ENCODE measurements at places on chromosomes 5 and 9. TPM values are rescaled to one million over a fixed set of nuclear protein-coding genes. Genes with fewer than 3 reads are reported as not detected.

DNA sequence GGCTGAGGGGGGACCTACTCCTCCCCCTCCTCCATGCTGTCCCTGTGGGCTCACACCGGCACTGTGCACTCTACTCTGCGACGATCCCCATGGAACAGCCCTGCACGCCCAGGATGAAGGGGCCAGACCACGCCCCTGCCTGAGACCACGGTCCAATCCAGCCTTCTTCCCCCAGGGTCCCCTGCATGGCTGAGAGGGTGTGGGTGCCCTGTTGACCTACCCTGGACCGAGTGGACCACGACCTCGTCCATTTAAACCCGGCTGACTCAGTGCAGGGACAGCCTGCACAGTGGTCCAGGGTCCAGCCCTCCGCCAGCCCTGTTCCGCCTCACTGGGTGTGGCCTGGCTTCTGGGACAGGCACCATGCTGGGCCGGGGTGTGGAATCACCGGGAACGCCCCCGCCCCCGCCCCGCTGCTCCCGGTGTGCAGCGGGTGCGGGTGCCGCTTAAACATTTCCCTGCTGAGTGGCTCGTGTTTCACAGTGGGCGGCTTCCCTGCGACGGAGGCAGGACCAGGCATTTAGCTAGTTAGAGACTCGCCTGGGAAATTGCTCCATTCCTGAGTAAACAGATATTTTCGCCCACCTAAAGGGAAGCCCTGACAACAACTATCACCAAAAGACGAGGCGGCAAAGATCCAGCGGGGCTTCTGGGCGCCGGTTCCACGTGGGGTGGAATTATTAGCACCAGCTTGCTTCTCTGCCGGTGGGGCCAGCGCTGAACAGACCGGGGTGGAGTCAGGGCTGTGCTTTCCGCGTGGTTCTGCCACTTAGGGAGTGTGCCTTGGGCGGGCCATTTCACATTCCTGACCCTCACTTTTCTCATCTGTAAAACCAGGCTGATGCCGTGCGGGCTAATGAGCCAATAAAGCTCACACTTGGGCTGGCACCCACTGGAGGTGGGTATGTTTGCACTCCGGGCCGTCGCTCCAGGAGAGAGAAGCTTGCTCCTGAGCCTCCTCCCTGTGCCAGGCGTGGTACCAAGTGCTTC, 22.6 kb downstream of the DBH start:
- DNase-seq: no peak

GRCh38 chr5:53643445-53643844, 83.0 kb downstream of the NDUFS4 start:
- DNase-seq: no peak

DNA sequence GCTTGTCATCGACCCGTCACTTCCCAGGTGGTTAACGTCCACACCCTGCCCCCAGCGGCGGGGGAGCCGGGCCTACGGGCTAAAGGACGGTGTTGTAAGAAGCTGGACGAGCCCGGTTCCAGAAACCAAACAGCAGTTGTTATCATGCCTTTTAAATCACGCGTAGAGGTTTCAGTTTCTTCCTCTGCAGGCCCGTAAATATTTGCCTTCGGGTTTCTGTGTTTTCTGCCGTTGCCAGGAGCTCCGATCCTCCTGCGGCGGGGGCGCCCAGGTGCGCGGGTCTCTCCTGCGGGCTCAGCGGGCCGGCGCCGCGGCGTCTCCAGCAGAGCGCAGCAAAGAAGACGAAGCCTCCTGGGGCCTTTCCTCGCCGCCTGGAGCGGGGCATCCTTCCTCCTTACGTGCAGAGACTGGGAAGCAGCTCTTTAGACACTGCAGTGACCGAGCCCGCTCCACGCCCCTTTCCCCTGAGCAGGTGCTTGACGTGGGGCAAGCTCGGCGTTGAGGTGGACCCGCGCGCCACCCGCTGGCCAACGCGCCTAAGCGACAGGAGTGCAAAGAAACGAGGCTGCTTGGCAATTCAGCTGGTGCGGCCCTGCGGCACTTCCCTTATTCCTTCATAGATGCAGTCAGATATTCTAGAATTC, 21.8 kb upstream of the TTC1 start:
- DNase-seq: peak; percentile 38

DNA sequence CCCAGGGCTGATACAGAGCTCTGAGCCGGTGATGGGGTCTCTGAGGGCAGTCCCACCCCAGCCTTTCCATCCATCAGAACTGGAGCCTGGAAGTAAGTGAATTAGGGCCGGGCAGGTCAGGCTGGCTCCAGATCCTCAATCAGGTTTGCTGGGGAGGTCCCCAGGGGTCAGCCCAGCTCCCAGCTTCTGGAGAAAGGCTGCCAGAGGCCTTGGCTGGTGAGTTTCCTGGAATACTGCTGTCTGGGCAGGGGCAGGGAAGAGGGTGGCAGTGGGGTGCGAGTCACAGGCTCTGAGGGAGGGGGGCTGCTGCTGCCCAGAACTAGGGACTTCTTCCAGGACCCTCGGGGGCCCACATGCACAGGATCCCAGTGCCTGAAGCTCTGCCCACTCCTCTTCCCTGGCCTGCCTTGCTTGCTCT, 200.6 kb upstream of the MVB12B start:
- DNase-seq: no peak

DNA sequence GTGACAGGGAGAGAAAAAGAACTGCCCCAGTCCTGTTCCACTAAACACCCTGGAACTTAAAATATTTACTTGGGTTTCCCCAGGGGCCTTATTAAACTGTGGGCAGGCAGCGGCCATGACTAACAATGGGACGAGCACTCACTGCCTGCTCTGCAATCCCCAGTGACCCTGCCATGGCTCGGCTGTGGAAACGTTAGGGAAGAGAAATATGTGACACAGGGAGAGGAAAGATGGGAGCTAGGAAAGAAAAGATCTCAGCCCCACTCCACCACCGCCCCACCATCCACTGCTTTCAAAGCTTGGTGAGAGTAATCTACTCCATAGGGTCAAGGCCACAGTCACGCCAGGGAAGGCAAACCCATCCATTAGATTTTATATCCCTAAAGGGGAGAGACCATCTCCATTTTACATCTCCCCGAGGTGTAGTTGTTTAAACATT, 117.6 kb downstream of the EFNA5 start:
- no peak for DNase-seq

DNA sequence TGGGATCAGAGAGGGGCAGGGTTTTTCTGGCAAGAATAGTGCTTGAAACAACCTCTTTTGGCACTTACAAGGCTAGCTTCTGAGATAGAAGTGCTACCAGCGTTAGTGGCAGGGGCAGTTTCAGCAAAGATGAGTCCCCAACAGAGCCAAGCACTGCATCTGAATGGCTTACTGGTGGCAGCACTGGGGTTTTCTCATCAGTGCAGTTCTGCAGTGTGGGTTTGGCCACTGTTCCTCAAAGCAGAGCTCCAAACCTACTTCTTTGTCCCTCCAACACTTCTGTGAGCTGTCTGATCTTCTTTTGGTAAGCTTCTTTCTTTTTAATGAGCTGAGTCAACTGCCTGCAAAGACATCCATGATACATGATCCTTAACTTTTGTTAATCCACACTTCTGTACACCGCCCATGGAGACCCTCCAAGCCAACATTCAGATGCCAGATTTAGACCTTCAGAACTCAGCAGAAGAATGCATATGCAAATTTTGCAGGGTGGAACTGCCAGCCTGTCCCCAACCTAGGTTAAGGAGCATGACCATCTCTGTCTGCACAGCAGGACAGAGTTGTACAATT, 29.9 kb upstream of the FSTL4 start:
- no peak for DNase-seq

- DNase-seq: peak; percentile 35
These were observed 75.5 kb downstream of the SGCD start for GRCh38 chr5:156402387-156402921.

- no peak for DNase-seq
These were observed 36.2 kb downstream of the BTNL8 start for GRCh38 chr5:180935203-180935602.

- DNase-seq: no peak
These were observed 28.1 kb downstream of the ZNF608 start for GRCh38 chr5:124718380-124718789.

- no peak for DNase-seq
These were observed 24.7 kb downstream of the NXNL2 start for GRCh38 chr9:88559661-88560060.

DNA sequence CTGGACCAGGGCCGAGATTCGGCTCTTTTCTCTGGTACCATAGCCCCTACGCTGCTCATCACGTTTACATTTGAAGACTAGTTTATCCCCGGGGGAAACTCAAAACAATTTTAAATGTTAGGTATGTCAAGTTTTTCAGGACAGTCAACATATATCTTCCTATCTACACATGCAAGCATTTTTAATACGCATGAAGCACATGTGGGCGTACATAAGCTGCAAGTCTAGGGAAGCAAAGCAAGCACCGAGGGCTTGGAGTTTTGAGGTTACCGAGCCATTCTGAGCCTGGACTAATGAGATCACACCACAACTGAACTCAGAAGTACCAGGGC, 154.4 kb downstream of the AUH start:
- DNase-seq: no peak

DNA sequence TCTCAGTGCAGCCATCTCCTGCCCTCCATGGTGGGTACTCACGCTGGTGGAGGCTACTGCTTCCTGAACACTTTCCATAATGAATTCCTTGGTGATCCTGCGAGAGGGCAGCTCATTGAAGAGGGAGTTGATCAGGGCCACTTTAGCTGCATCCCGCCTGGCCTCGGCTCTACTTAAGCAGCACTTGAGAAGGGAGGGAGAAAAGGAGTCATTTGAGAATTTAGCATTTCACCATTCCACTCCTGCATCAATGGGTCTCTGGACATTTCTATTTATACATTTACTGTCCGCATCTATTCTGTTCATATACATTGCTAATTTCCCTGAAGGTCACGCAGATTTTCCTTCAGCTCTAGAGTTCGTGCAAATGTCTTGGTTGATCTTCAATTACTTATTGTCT, 35.1 kb downstream of the LIX1 start:
- no peak for DNase-seq

DNA sequence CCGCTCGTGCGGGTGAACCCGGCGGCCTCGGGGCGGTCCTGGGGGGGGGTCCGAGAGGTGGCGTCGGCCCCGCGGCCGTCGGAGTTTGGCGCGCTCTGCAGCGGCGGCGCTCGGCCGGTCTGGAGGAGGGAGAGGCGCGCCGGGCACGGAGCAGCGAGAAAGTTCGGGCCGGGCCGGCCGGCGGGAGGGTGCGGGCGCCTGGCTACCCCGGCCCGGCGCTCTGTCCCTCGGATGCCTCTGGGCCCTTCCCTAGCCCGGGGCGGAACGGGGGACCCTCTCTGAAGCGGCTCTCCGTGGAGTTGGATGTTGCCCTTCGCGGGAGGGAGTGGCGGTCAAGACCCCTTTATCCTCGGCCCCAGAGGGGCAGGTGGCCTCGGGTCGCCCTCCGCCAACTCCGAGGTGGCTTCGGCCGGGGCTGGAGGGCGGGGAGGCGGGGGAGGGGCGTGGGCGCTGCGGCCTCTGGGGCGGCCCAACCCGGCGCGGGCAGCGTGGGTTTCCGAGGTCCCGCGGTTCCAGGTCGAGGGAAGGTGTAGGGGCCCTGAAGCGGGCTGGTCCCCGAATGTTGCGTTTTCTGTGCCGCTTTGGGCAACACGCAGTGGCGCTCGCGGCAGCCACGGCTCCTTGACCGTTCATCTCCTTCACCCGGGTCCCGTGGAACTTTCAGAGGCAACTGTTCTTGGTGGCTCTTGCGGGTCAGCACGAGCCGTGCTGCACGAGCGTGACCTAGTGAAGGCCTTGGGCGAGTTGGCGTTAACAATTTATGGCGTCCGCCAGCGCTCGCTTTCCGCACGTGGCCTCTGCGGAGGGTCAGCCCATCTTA, 290.5 kb downstream of the DOCK8 start:
- peak; percentile 18 for DNase-seq

DNA sequence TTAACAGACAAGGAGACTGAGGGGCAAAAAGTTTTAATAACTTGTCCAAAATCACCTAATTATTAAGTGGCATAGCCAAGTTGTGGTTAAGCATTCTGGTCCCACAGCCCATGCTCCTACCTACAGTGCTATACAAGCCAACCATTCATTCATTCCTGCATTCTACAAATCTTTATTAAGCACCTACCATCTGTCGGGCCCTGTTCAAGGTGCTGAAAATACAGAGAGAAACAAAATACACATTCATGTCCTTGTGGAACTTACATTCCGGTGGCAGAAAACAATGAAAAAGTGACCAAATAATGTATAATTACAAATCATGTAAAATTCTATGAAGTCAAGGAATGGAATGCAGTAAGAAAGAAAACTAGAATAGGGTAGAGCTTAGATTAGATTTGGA, 27.8 kb upstream of the CDH6 start:
- DNase-seq: no peak

GRCh38 chr5:69285448-69286116, 47.0 kb downstream of the CCDC125 start:
- no peak for DNase-seq

- no peak for DNase-seq
These were observed 440.9 kb downstream of the ENC1 start for GRCh38 chr5:74199436-74200210.

DNA sequence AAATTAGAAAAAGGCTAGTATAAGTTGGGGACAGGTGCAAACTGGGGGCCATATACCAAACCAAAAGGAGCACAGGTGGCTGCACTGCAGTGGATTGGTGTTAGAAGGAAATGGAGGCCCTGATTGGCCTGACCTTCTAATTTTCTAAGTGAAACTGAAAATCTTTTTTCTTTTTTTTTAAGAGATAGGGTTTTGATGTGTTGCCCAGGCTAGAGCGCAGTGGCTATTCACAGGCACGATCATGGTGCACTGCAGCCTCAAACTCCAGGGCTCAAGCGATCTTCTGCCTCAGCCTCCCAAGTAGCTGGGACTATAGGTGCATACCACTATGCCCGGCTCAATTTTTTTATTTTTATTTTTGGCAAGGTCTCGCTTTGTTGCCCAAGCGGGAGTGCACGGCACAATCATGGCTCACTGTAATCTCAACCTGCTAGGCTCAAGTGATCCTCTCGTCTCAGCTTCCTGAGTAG, 9.8 kb upstream of the CCDC69 start:
- DNase-seq: no peak

- peak; percentile 96 for DNase-seq
These were observed at the start of gene ZBTB43 for GRCh38 chr9:126804696-126805553. Gene ZBTB43, plus strand, starts transcription at chr9:126805040. Its CDS starts 27,470 bp downstream, at chr9:126832510.

SLC23A1 gene
- total RNA-seq: not detected

CORO2A gene
- 0.29 TPM for total RNA-seq

IL5 gene
- total RNA-seq: not detected

CCL27 gene
- total RNA-seq: not detected

RFX3 gene
- total RNA-seq: 9.2 TPM

SHOC1 gene
- not detected for total RNA-seq

FAM221B gene
- total RNA-seq: not detected

SLC2A8 gene
- 19.8 TPM for total RNA-seq

LCN15 gene
- not detected for total RNA-seq

SERF1A gene
- total RNA-seq: 2.9 TPM

ARL14EPL gene
- 0.11 TPM for total RNA-seq

Data from gastrocnemius medialis (tissue), 4 donors.